ENCODE measurements at places on chromosomes 1 and 21.

DNA sequence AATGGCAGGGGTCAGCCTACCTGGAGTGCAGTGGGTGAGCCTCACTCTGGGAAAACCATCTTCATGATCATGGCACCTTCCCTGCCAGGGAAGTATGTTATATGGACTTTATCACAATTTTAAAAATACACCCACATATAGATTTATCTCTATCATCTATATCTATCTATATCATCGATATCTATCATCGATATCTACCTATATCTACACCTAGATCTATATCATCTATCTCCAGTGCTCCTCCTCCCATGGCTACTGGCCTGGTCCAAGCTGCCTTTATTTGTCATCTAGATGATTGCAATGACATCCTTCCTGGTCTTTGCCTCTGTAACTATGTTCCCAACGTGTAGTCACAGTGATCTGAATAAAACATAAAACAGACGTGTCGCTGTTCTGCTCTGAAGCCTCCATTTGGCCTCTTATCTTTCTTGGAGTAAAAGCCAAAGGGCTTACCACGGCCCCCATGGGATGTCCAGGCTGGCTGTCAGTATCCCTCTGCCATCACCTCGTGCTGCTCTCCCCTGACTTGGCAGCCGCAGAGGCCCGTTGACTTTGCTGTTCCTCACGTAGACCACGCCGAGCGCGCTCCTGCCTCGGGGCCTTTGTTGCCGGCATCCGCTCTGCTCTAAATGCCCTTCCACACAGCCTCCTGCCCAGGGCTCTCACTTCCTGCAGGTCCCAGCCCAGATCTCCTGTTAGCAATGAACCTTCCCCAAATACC is 20.6 kb upstream of the KIF26B start:
- no peak for DNase-seq

GRCh38 chr1:155889566-155889965 is 21.6 kb downstream of the RIT1 start:
- no peak for DNase-seq

DNA sequence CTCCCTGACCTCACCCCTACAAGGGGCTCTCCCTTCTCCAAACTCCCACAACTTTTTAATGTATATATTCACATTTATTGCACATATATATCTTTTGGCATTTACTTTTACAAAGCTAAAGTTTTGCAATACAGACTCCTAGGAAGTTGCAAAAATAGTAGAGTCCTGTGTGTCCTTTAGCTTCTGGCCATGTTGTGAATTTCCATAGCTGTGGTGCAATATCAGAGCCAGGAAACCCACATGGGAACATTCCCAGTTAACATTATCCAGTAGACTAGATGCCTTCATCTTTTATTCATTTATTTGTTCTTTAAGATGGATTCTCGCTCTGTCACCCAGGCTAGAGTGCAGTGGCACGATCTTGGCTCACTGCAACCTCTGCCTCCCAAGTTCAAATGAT is 343.0 kb downstream of the PCP4 start:
- no peak for DNase-seq

- no peak for DNase-seq
Measured at GRCh38 chr1:45334308-45335245, 5.4 kb upstream of the TOE1 start.

DNA sequence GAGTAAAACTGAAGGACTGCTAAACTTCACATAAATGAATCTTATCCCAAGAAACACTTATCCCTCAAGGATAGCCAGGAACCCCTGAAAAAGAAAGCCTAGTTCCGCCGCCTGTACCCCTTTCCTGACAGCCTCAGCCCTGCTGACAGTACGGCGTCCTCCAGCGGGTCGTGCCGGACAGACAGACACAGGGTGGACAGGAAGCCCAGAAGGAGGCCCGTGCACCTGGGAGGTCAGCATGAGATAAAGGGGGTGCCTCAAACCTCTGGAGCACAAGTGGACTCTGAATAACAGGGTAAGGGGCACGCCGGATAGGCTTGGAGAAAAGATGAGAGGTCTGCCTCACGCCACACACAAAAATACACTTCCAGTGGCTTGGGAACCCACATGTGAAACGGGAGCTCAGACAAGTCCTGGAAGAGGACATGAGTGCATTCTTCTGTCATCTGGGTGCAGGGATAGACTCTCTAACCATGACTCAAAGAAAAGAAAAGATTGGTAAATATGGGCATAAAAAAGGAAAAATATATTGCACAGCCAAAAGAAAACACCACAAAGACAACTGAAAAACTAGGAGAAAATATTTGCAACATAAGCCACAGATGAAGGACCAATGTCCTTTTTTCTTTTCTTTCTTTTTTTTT is 17.3 kb upstream of the ADARB1 start:
- no peak for DNase-seq

GRCh38 chr1:3000671-3001470 is 20.4 kb upstream of the ACTRT2 start:
- DNase-seq = no peak

DNA sequence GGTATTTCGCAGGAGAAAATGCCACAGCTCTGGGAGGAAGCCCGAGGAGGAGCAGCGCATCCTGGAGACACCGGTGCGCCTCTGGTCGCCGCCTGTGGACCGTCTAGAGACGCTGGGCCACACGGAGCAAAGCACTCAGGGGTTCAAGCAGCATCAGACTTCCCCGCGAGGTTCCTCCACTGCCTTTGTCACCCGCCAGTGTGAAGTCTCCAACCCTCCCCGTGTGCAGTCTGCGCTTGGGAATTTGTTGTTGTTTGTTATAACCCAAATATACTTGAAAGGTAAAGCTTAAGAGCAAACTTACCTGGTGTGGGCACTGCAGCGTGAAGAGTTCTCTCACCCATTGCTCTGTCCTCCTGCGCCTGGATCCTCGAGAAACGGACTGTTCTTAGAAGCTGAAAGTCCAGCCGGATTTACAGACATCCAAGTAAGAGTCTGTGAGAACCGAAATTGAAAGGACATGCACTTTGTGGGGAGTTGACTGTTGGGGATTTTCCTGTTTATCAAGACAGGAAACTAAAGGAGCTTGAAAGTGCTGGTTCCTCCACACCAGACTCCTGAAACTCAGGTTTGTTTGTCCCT is at the start of gene GBP4:
Gene GBP4 (minus strand): TSS at position 452 of the 582 bp plus-strand sequence. CDS start 108 bp downstream, at position 344.
- DNase-seq = peak; percentile 14

DNA sequence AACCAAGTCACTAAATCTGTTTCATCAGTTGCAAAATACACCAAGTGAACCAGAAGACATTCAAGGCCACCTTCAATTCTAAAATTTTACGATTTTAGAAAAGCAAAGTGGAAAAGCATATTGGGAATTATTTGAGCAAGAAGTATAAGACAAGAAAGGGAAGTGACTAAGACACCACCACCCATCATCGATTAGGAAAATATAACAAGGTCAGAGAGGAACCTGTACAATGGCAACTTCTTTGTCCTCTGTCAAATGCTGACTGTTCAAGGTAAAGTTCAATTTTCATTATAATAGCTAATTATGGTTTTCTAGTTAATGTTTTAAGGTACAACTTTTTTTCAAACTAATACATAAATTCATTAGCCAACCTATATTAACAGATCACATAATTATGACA is 10.8 kb downstream of the FRRS1 start:
- DNase-seq = no peak

GRCh38 chr1:207421078-207421477 is 33.0 kb upstream of the CR2 start:
- DNase-seq = no peak

DNA sequence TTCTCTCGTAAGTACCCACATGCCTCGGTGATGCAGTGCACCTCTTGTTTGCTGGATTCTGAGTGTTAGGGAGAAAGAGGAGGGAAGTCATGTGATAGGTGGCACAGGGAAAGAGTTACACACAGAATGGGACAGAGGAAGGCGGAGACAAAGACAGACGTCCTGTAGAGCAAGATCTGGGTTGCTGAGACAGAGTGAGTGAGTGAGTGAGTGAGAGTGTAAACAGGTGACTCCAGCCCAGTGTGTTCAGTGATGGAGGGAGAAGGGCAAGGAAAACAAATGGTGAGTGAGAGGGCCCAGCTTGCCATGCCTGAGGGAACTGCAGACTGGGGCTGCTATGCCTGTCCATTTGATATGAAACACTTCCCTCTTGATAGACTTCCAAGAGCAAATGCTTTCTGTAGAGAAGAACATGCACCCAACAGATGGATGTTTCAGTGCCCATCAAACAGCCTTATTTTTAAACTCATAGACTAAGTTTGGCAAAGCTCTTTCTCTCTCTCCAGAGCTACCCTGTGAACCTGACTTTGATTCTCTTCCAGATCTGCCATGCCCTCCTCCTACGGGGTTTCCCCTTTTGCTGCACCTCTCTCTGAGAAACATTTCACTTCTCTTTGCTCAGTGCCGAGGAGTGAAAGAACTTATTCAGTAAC is 209.9 kb upstream of the COA6 start:
- no peak for DNase-seq

GRCh38 chr1:46533179-46533864 is 18.1 kb downstream of the KNCN start:
- DNase-seq = peak; percentile 24

GRCh38 chr1:36151845-36152203 is 2.5 kb upstream of the TRAPPC3 start:
- DNase-seq = no peak

DNA sequence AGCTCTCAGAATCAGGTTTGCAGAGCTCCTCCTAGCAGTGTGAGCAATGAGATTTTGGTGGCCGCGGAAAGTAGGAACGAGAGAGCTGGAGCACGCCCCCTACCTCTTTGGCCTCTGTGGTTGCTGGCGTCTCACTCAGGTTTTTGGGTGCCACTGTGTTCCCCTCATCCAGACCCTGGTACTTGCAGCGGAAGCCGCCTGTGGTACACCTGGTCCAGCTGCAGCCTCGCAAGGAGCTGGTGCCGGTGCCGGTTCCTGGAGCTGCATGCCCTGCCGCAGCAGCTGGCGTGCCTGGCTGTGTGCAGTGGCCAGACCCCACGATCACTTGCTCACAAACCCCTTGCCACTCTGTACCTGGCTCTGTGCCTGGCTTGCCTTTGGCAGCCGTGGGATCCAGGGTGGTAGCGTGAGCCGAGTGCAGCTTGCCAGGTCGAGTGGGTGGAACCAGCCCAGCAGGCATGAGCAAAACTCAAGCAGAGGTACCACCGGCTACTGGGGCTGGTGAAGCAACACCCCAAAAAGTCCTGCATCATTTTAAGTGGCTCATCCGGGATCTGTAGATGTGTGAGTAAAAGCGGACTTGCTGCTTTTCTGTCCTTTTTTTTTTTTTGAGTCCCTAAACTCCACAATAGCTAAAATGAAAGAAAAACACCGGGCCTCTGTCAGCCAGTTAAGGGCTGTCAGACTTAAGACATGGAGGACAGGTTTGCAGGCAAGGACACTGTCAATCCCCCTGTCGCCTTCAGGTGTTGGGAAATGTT is 844.9 kb downstream of the KCNT2 start:
- DNase-seq = peak; percentile 0

GRCh38 chr1:233269656-233270055 is 25.9 kb downstream of the PCNX2 start:
- DNase-seq = no peak

DNA sequence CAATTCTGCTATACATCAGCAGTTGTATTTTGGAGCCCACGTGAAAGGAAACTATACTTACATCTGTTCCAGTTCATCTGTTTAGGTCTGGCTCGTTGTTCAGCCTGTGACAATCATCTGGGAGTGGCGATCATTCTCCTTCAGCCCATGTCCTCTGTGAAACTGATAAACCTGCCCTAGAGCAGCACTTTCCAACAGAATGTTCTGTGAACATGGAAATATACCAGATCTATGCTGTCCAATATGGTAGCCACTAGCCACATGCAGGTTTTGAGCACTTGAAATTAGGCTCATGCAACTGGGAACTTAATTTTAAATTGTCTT is 24.5 kb upstream of the COQ8A start:
- no peak for DNase-seq

DNA sequence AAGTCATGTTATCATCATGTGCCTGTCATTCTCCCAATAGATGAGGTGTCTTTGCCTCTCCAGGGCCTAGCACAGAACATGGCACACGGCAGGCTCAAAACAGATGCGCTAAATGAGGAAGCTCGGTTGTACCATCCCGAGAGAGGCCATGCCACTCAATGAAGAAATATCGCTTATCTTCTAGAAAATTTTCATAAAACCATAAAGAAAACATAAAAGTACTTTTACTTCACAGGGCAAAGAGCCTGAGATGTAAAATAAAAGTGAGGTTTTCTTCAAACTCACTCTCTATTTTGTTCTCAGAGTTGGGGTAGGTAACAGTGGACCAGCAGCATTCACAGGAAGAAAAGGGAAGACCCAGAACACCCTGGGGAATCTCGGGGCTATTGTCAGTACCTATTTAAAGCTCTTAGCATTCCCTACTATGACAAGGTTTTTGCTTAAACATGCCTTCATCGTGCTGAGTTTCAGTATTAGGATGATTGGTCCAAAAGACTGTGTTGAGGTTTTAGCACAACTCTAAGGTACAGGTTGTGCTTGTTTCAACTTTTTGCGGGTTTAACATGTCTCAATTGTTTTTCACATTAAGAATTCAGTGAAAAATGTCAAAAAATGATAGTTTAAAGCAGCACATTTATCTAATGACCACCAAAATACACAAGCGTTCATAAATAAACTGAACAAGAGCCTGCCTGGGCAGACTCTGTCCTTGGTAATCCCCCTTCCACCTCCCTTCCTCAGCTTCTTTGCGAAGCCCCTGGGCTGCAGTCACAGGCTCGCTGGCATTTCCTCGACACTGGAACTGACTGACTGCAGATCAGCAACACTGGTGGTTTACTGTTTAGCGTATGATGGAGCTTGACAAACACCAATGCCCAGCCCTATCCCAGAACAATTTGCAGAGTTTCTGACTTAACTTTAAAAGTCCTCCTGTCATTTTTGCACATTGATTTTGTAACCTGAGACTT is 55.6 kb downstream of the COQ8A start:
- no peak for DNase-seq

GRCh38 chr1:31934706-31935629 is 3.2 kb downstream of the PTP4A2 start:
- no peak for DNase-seq

GRCh38 chr1:58214674-58215073 is 331.9 kb downstream of the OMA1 start:
- DNase-seq = no peak

- DNase-seq = no peak
Measured at GRCh38 chr1:201320168-201320788, 37.0 kb downstream of the PKP1 start.

- DNase-seq = no peak
Measured at GRCh38 chr1:41751804-41752513, 166.8 kb downstream of the HIVEP3 start.

GRCh38 chr1:167185062-167185461 is 35.6 kb upstream of the POU2F1 start:
- no peak for DNase-seq

- peak; percentile 46 for DNase-seq
Measured at GRCh38 chr1:36099681-36100341, 11.1 kb downstream of the ADPRS start.

GRCh38 chr1:15902882-15903281 is 55.4 kb downstream of the SPEN start:
- no peak for DNase-seq

- no peak for DNase-seq
Measured at GRCh38 chr1:59549903-59550302, 253.0 kb downstream of the FGGY start.

Measured in stimulated activated CD8-positive, alpha-beta memory T cell treated with anti-CD3 and anti-CD28 coated beads, Interleukin-15, amount 100 ng/mL, for 48 hours (primary cell).